ENCODE measurements at places on chromosomes 13 and 19.

DNA sequence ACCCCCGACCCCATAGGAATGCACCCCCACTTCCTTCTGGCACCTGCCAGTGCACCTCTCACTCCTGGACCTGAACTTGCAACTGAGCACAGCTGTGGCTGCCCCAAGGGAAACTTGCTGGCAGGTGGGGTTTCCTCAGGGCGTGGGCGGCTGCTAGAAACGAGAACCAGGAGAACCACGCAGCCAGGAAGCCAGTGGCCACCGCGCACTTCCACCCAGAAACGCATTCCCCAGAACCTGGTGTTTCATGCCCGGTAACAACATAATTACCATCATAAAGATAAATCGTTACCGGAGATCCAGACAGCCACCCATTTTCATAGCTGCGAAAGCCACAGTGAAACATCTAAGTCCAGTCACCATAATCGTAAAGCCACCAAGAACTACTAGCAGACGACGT lies 75.2 kb upstream of the C13orf46 start:
- peak; percentile 13 for DNase-seq

DNA sequence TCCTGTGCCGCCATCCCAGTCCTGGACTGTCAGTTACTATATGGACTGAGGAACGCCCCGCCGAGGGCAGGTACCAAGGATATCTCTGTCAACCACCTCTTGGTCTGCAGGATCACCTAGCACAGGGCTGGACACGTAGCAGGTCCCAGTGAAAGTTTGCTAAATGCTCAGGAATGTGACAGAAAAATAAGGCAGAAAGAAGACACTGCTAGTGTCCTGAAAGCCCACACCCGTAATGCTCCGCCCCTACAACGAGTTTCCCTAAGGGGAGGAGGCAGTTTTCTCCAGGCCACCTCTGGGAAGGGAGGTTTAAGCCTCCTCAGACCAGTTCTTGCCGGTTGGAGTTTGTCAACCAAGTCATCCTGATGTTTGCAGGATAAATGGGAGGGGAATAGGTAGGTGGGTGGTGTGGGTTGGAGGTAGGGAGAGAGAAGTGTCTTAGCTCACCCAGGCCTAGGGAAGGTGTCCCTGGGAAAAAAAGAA lies 1.7 kb upstream of the SERTAD3 start:
- no peak for DNase-seq

DNA sequence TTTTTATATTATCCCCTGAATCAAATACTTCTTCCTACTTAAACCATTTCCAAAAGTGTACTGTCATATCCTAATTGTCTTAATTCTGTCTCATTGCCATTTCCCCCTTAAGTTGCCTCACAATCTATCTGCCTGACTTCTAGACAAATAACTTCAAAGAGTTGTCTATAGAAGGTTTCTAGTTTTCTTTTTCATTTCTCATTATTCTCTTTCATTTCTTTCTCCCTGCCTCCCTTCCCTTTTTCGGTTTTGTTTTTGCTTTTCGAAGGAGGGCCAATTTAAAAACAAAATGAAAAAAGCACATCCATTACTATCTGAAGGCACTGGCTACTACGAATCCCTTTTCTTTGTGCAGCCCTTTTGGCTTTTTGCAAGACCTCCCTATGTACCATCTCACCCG lies 367.2 kb downstream of the DNAJC15 start:
- no peak for DNase-seq

GRCh38 chr19:5484398-5485285 lies 29.4 kb downstream of the ZNRF4 start:
- no peak for DNase-seq

DNA sequence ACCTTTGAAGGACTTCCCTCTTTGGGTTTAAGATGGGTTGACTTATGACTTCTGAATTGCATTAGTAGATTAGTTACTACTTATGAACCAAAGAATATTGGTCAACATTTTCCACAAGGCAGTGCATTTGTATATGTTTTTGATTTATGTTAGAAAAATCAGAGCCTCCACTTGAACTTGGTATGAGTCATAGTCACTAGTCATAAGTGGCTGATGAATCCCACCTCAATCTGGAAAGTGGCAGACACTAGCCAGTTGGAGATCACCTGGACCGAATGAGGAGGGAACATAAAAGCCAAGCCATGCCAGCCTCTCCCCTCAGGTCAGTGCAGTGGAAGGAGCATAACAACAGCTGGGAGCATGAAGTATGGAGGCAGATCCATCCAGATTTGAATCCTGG lies 39.3 kb upstream of the SPART start:
- no peak for DNase-seq

GRCh38 chr13:40342461-40342860 lies 324.0 kb downstream of the FOXO1 start:
- no peak for DNase-seq

- no peak for DNase-seq
Measured at GRCh38 chr19:17227798-17228367, 1.9 kb downstream of the OCEL1 start.

DNA sequence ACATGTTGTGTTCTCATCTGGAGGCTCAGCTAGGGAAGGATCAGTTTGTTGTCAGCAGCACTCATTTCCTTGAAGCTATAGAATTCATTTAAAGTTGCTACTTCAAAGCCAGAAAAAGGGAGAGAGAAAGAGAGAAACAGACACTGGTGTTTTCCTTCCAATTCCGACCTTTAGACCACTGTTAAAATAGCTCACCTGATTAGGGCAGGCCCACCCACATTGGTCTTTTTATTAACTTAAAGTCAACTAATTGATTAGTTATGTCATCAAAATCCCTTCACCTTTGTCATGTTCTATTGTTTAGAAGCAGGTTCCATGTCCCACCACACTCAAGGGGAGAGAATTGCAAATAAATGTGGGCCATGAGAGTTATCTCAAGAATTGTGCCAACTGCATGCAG lies 560.2 kb downstream of the PCDH17 start:
- DNase-seq: no peak

- no peak for DNase-seq
Measured at GRCh38 chr13:106152047-106152446, 383.4 kb downstream of the EFNB2 start.

- DNase-seq: no peak
Measured at GRCh38 chr13:105572401-105572800, 963.1 kb downstream of the EFNB2 start.

- DNase-seq: no peak
Measured at GRCh38 chr13:59236944-59237343, 926.8 kb downstream of the DIAPH3 start.

GRCh38 chr19:50430888-50431342 lies 1.8 kb upstream of the MYBPC2 start:
- DNase-seq: no peak

DNA sequence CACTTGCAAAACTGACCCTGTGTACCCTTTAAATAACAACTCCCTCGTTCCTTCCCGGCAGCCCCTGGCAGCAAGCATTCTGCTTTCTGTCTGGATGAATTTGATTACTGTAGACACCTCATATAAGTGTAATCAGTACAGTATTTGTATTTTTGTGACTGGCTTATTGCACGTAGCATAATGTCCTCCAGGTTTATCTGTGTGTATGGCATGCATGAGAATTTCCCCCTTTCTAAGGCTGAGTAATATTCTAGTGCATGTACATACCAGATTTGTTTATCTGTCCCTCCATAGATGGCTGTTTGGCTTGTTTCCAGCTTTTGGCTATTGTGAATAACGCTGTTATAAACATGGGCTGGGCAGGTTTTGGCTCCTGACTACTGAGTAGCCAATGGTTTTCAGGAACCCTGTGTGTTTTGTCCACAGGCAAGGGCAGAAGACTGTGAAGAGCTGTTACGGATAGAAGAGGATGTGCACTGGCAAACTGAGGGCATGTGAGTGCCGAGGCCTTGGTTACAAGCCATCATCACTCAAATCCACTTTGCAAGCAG lies 98.0 kb downstream of the ESD start:
- no peak for DNase-seq

- no peak for DNase-seq
Measured at GRCh38 chr13:110237875-110238817, 68.8 kb downstream of the COL4A1 start.

DNA sequence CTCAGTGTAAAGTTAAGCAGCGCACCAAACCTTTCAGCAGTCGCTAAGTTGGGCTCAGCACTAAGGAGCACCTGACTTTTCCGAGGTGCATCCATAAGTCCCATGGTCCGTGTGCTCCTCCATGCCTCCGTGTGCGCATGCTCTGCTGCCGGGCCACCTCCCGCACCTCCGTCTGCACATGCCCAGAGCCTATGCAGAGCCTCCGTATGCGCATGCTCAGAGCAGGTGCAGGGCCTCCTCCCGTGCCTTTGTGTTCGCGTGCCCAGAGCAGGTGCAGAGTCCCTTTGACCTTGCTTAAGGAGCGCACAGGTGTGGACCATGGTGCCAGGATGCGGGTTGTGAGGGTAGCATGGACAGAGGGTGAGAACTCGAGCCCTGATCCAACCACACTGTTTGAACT lies 46.0 kb downstream of the ATP11A start:
- DNase-seq: no peak

- DNase-seq: no peak
Measured at GRCh38 chr19:3981736-3982681, 3.3 kb downstream of the EEF2 start.

GRCh38 chr19:54660964-54661363 lies 1.8 kb upstream of the LILRB4 start:
- no peak for DNase-seq

- DNase-seq: peak; percentile 42
Measured at GRCh38 chr13:46126552-46127357, 21.9 kb upstream of the CPB2 start.

DNA sequence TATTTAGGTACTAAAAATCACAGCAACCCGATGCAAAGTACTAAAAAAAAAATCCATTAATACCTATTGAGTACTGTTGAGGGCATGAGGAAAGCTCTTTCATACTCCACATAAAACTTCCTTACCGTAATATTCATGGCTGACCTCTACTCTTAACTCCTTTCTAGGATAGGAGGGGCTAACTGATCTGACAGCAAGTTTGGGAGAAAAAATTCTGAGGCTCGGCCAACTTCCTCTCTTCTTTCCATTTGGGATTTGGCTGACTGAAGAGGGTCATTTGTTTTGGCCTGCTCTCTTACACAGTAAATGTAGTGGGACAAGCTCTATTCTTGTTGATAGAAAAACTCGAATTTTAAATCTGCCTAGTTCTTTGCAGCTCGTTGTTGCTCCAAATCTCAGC lies 9.4 kb upstream of the USPL1 start:
- DNase-seq: no peak

DNA sequence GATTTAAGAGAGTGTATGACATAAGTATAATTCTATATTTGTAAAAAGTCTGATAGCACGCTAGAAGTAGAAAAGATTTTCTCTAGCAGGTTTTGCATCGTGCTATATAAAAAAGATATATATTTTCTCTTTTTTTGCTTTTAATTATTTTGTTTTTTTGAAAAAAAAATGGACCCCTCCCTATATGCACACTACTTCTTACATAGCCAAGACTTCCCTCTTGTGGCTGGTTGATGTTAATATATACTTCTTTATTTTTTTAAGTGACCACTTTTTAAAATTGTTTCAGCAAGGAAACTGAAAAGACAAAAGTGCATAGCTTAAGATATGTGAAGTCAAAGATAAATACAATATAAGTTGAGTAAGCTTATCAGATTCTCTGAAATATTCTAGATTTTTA lies 1202.8 kb downstream of the DIAPH3 start:
- no peak for DNase-seq

DNA sequence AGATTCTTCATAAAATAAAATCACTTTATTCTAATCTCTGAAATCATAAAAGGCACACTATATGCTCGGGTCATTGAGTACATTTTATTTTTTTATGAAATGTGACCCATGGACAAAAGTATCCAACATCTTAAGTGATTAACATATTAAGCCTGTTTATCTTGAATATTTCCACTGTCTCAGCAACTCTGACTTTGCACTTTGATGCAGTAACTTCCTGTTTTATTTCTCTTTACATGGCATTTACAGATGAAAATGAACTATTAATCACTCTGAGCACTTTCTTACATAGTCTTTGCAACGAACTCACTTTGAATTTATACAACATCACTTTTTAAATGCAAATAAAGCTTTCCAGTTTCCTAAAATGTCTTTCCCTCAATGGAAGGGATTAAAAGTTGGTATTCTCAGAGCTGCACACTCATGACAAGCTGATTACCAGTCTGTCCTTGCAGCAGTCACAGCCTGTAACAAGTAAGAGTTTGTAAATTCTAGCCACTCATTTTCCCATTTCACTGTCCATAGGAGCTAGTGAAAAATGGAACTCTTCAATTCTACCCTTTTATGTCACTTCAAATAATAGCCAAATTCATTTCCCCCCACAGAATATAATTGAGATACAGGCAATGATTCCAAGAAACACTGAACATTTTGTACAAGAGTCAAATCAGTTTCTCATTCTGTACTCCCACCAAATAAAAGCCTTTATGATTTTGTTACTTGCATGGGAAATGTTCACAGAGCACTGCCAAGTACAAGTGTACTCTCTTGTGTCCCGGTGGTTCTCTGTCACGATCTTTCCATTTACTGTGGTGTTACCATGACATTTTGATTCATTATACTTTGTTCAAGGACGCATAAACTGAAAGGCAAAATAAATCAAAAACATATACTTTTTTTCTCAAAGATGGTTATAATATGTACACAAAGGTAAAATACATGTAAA lies 1968.9 kb downstream of the PCDH9 start:
- DNase-seq: no peak

GRCh38 chr19:12607631-12608030 lies 3.0 kb downstream of the ZNF490 start:
- no peak for DNase-seq

- DNase-seq: no peak
Measured at GRCh38 chr13:111179908-111180760, 65.0 kb downstream of the ARHGEF7 start.

DNA sequence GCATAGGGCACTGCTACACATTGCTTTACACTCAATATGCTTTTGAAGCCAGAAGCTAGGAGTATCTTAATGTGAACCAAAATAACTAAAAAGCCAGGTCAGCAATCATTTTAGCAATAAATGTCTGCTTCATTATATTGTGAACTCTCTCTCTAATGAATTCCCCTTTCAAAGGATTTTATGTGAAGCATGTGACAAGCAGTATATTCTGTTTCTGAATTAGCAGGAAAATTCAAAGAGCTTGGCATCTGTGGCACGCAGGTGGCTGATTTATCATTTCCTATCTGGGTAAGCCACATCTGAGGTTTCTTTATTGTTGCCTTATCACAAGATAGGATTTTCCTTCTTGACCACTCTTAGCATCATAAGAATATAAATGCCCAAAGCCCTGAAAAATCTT lies 56.8 kb upstream of the KLF12 start:
- no peak for DNase-seq

DNA sequence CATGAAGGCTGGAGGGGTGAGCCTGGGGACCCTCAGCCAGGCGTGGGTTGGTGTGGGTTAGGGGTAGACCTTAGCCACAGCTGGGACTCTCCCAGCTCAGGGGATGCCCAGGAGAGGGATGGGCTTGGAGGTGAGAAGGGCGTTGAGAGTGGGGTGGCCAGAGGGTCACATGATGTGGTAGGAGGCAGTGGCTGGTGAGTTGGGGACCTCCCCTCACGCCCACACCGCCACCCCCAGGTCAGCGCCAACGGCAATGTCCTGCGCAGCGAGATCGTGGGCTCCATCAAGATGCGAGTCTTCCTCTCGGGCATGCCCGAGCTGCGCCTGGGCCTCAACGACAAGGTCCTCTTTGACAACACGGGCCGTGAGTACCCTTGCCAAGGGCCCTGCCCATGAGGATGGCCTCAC lies 28.5 kb downstream of the AP1M1 start:
- no peak for DNase-seq
